ENCODE measurements at places on chromosomes 6 and 20.

DNA sequence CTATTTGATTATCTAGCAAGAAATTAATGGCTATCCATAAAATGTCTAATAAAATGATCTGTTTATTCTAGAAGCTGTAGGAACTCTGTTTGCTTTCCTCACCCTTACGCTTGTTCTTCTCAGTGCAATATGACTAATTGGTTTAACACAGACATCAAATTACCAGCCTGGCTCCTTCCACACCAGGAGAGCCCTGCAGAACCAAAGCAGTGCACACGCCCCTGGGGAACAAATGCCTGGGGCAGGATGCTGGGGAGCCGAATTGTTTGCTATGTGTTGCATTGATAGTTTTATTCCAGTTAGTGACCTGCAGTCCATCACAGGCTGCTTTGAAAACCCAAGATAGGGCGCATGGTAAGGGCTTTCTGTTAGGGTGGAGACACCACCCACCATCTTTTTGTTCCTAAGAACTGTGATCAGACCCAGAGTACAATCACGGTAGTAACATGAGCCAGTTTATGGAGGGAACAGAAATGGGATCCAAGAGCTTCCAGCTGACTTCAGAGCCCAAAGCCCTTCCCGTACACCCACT is 126.4 kb upstream of the CD93 start:
- no peak for DNase-seq

GRCh38 chr20:21016751-21017150 is 89.4 kb downstream of the LINC00237 start:
- no peak for DNase-seq

DNA sequence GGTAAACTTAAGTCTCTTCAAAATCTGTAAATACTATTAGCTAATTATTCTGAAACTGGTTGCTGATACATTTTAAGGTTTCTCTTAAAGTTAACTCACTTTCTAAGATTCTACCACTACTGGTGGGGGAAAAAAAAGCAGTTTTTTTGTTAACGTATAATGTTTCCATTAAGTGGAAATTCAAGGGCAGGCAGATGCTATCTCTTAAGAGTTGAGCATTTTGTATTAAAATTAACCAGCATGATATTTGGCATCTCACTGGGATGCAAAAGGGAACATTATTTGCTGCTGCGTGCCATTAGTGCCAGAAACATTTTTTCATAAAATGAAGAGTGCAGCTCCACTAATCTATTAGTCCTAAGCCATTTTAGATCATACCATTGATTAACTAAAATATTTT is 246.2 kb downstream of the PRKN start:
- no peak for DNase-seq

GRCh38 chr6:79570129-79571029 is 33.1 kb upstream of the LCA5 start:
- no peak for DNase-seq

- no peak for DNase-seq
These were observed 109.9 kb upstream of the TIAM2 start for GRCh38 chr6:154885214-154885613.

- no peak for DNase-seq
These were observed 34.2 kb downstream of the CEP162 start for GRCh38 chr6:84193114-84193708.

DNA sequence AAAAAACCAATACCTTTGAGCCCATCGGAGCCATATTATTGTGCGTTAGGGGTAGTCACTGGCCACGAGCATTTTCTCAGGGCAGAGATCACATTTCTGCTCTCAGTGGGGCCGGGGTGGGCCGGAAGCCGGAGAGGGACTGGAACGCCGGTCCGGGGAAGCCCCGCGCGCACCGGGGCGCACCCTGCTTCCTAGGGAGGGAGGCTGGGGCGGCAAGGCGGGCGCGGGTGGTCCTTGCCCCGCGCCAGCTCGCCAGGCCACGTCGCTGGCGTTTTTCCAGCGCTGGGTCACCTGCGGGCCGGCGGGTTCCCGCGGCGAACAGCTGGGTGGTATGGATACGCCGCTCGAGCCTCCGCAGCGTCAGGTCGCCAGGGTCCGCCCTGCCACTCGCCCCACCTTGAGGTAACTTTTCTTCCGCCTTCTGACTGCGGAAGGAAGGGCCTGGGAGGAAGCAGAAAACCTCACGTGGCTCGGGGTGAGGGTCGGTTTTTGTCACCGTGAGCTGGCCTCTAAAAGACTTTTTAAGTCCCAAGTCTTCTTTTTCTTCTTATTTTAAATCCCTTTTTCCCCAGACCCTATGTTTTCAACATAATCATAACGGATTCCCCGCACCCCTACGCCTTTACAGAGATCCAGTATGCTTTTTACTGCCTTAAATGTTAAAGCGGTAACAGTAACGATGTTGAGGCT is 2.7 kb upstream of the EEF1A1 start:
- peak; percentile 40 for DNase-seq

DNA sequence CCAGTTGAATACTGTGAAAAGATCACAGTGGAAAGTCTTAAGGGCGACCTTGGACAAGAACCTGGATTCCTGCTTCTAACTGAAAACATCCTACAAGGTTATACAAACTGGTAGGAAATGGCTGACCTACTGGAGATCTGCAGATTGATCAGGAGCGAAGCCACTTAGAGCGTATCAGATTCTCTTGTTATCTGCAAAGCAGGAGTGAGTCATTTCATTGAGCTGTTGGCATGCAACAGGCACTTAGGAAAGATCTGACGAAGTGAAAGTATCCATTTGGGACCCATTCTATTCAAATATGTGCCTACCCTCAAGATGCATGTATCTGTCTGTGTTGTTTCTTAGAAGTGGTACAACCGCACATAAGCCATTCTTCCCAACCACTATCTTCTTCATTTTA is 131.2 kb upstream of the RIN2 start:
- DNase-seq, result no peak
